Activated T-cell treated with anti-CD3 and anti-CD28 coated beads, Interleukin-2, amount 50 U/mL, for 24 hours (primary cell): ENCODE measurements at places on chromosomes 7 and 10.

DNA sequence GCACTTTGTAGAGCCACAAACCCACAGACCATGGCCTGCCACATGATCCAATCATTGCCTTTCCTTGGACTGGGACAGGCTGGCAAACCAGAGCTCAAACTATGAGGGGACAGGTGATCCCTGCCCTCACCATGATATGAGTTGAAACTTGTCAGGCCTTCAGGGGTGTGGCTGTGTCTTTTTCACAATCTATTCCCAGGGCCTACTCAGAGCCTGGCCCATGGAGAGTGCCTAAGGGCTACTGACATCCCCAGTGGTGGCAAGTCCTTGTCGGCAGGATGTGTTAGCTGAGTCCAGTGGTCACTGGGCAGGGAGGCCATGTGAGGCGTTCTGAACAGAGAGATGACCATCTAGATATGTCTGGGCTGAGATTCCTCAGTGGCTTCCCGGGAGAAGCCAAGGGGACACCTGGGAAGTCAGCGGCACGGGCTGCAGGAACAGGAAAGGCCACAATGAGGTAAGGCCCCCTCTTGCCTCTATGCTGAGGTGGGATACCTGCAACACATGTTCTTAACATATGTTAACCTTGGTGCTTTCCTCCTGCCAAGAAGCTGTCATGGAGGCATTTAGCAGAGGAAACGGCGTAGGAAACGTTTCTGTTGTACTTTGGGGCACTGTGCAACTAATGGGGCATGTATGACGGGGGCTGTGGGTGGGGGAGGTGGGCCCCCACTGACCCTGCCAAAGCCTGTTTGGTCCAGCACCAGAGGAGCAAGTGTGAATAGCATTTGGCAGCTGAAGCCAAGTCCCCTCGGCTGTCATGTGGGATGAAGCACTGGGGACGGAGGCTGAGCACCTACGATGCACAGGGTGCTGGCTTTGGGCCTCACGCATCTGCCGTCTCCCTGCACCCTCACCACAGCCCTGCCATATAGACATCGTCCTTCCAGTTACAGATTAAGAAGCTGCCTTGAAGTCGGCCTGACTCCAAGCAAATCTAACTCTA, 384.0 kb downstream of the RPS24 start:
- DNase-seq = no peak

GRCh38 chr10:14595526-14596182, 179.0 kb downstream of the FAM107B start:
- DNase-seq = no peak

- no peak for DNase-seq
These were observed 56.0 kb downstream of the TACR2 start for GRCh38 chr10:69360485-69361302.

DNA sequence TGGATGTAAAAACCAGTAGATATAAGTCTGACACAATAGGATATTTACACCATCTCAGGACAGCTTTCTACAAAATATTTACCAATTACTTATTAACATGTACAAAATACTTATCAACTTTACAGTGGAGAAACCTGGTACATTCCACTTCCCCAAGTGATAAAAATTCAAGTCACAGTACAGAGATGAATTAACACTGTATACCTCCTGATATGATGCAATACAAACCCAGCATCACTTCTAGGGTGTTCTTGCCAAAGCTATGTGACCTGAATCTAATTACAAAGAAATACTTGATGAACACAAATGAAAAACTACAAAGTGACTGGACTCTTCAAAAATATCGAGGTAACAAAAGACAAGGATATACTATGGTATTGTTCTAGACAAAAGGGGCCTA, 156.4 kb upstream of the FGFR2 start:
- no peak for DNase-seq

DNA sequence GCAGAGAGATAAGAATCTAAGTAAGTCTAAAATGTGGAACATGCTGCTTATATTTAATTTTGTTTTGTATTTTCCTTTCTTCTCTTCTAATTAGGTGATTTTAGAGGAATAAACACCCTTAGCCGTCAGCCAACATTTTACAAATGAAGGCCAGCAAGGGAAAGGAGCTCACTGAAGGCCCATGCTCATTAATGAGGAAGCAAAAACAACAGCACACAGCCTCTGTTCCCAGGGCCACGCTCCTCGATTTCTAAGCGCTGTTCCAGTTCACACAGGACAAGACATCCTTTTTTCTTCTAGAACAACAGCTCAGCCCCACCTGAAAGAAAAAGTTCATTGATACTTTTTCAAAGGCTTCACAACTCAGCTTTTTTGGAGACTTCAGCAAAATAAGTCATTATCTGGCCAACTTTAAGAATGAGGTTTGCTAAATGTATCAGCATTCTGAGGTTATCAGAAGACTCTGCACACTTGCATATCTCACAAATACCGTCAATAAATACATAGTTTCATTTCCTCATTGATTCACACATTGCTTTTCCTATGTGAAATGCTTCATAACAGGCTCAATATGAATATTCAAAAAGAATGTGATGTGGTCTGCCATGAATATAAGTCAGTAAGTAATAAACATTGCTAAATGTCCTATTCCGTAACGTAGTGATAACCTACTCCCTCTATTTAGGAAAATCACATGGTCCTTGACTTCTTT, 34.8 kb upstream of the SFMBT2 start:
- no peak for DNase-seq

DNA sequence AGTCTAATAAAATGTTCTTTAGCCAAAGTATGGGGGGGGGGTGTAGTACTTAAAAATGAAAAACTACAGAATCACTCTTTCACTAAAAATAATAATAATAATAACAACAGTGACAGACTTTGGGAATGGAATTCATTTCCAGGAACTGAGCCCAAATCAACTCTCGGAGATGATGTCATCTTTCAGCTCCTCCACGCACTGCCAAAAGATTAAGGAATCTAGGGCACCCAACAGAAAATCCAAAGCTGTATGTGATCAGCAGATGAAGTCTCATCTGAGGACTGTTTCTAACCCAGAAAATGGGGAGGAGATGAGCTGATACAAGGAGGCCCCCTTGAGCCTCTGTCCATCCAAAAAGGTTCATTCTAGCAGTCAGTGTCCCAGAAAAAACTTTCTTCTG, 54.5 kb downstream of the GRB10 start:
- DNase-seq = no peak
